Stimulated activated CD4-positive, alpha-beta T cell treated with anti-CD3 and anti-CD28 coated beads, Interleukin-2, amount 100 ng/mL, for 4 hours (primary cell): ENCODE measurements at places on chromosomes 11 and 22.

GRCh38 chr22:17131686-17132085 is 10.5 kb upstream of the TMEM121B start:
- no peak for DNase-seq

DNA sequence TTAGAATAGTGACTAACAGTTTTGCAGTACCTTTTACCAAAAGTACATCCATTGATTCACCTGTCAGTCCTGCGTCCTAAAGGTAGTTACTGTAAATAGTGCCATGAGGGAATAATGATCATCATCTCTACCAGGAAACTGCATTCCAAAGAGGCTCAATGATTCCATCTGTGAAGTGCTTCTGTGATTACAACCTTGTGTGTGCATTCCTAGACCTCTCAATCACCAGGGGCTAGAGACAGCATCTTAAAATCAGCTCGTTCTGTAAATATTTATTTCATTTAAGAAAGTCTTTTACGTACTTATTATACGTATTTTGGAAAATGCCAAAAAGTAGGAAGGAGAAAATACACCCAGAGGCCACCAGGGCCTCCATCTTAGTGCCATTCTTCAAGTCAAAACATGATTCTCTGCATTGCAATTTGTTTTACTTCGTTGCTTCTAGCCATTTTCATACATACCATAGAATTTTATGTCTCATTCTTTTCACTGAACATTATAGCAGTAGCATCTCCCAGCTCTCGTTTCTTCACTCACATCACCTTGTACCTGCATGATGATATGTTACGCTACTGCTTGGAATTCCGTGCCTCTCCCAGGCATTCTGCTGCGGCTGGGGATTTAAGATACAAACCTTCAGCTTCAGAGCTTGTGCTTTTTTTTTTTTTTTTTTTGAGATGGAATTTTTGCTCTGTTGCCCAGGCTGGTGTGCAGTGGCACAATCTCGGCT is 117.0 kb downstream of the SEZ6L start:
- no peak for DNase-seq

DNA sequence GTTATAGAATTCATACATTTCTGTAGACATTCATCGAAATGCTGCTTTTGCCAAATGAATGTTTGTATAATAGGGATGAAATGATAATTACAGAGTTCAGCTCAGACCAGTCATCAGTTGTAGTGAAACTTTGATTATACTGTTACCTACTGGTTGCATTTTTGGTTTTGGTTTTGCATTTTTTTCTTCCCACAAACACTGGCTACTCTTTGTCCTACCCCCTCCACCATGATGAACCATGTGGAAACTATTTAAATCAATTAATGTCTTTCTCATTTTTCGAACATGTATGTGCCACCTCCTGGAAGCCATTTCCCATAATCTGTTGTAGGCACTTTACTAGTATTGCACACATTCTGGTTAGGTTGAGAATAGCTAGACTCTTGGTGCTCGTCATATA is 75.3 kb upstream of the MTNR1B start:
- no peak for DNase-seq

DNA sequence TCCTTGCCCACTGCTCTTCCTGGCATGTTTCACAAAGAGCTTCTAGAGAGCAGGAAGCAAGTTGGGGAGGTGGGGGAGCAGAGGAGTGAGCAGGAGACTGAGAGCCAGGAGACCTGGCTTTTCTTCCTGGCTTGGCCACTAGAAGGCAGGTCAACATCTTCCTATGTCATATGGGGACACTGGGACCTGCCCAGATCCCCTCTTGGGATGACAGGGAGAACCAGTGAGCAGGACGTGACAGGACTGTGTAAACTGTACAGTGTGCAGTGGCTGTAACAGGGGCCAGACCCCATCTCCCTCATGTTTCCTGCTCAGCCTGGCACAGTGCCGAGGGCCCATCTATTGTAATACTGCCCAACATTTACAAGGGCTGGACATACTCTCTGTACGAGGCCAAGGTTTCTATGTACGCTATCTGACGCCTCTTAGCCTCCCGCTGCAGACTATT is 29.4 kb downstream of the GDPD5 start:
- DNase-seq = no peak

DNA sequence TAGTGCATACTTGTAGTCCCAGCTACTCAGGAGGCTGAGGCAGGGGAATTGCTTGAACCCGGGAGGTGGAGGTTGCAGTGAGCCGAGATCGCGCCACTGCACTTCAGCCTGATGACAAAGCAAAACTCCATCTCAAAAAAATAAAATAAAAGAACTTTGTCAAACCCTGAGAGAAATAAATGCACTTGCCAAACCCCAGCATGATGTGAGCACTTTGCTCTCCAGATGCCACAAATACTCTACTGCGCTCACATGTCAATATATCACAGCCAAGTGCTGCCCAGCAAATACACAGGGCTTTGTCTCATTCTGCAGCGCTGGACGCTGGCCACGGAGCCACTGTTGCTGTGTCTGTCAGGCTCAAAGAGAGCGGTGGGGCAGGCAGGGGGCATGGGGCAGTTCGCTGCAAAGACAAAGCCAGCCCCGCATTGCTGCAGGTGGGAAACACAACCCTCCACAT is 45.1 kb downstream of the AHNAK start:
- no peak for DNase-seq

- no peak for DNase-seq
Measured at GRCh38 chr11:2944530-2944929, 15.3 kb upstream of the PHLDA2 start.

- peak; percentile 31 for DNase-seq
Measured at GRCh38 chr22:24803064-24803542, 2.9 kb upstream of the SGSM1 start.

GRCh38 chr11:9250139-9250582 is 15.0 kb downstream of the DENND5A start:
- DNase-seq = no peak

- no peak for DNase-seq
Measured at GRCh38 chr11:108909041-108909440, 244.2 kb downstream of the DDX10 start.

GRCh38 chr11:109731451-109731850 is 309.5 kb downstream of the C11orf87 start:
- DNase-seq = no peak

DNA sequence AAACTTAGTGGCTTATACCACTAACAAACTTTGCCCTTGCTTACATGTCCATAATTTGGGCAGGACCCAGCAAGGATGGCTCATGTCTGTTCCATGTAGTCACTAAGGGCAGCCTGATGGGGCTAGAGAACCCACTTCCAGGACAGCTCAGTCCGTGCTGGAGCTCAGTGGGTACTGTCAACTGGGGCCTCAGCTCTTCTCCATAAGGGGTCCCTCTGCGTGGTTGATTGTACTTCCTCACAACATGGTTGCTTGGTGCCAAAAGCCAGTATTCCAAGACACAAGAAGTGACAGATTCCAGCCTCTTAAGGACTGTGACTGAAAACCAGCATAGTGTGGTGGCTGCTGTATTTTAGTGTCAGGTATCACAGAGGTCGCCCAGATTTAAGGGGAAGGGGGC is 675.2 kb downstream of the TBC1D22A start:
- no peak for DNase-seq

DNA sequence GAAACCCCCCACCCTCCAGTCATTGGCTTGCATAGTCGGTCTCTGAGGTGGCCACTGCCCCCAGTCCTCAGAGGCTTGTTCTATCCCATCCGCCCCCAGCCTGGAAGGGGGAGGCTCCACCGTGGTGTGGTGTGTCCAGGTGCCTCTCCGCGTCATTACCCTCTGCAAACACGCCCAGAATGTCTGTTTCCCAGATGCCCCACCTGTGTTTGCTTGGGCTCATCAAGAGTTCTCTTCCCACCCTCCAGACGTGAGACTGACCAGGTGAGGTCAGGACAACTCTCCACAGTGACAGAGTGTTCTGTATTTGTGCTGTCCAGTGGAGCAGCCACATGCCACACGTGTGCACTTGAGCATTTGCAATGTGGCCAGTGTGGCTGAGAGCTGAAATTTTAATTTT is 24.9 kb downstream of the LRRC10B start:
- DNase-seq = no peak

- no peak for DNase-seq
Measured at GRCh38 chr11:47448566-47449427, at the start of gene RAPSN. Gene RAPSN (minus strand): TSS chr11:47449136. CDS start chr11:47448964, 172 bp downstream.

DNA sequence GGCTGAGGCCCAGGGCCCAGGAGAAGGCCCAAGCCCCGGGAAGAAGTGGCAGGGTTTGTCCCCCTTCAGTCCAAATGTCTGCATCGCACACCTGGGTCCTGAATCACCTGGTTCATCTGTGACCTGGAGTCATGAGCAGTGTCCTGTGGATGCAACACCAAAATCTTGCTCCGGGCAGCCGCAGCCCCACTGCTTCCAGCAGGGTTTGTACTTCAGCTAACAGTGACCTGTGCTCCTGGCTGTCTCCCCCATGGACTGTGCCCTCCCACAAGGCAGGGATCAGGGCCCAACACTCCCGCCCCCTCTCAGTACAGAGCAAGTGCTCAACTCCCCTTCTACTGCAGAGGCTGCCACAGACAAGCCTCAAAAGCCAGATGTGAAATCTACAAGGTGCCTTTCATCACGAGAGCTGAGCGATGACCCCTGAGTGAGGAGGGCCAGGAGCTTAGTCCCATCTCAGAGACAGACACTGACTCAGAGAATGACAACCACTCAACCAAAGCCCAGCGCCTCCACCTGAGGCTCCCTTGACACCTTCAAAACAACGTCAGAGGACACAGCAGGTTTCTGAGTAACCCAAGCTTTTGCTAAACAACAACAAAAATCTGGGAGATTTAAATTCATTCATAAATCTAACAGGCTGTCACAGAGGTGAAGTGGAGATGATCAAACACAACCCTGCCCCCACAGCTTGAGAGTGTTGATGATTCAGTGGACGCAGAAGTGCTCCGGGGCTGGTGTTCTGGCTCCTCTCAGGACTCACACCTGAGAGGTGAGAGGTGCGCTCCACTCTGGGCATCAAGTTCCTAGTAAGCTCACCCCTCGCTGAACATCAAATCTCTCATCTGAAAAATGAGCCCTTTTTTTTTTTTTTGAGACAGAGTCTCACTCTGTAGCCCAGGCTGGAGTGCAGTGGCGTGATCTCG is 3.4 kb downstream of the KIAA0930 start:
- DNase-seq = no peak

GRCh38 chr11:93236741-93237675 is 39.2 kb upstream of the SLC36A4 start:
- DNase-seq = no peak

DNA sequence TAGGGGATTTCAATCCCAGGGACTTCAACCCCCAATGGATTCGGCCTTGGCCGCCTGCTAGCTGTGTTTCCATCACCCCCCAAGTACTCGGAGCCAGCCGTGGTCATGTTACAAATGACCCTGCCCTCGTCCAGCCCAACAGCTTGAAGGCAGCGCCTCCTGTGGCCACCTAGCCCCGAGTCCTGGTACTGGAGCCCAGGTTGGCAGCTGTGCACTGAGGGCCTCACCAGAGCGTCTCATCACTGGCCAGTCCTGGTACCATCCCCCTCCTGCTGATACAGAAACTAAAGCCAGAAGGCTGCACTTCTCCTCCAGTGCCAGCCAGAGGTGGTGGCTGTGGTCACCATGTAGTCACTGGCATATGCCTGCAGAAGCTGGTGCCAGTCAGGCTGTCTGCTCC is 44.9 kb upstream of the FADD start:
- DNase-seq = no peak

DNA sequence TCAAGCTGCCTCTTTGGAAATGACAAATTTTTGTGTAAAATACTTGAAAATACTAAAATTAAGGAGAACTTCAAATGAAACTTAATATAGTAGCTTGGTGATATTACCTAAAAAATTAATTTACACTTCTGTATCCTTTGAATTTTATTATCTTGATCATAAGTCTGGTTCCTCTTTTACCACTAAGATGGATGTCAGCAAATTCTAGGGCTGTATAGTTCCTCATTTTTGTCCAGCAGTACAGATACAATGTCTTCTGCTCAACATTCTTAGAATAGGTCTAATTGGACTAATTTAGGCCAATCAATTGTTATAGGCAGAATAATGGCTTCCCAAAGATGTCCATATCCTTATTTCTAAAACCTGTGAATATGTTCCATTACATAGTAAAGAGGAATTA is 1298.0 kb upstream of the RAG2 start:
- no peak for DNase-seq

DNA sequence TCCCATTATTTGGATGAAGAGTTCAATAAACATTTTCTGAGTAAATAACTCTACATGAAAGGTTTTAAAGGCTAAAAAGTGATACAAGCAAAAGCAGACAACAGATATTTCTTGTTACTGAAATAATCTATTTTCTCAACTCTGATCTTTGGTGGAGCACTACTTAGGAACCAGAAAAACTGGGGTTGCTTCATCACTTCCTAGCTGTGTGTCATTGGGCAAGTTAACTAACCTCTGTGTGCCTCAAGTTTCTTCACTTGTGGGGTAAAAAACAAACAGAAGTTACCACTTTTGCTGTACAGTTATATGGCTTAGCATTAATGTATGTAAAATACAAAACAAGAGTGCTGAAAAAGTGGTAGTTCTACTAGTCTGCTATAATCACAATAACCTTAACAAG is 5.6 kb downstream of the MAPK1 start:
- no peak for DNase-seq

DNA sequence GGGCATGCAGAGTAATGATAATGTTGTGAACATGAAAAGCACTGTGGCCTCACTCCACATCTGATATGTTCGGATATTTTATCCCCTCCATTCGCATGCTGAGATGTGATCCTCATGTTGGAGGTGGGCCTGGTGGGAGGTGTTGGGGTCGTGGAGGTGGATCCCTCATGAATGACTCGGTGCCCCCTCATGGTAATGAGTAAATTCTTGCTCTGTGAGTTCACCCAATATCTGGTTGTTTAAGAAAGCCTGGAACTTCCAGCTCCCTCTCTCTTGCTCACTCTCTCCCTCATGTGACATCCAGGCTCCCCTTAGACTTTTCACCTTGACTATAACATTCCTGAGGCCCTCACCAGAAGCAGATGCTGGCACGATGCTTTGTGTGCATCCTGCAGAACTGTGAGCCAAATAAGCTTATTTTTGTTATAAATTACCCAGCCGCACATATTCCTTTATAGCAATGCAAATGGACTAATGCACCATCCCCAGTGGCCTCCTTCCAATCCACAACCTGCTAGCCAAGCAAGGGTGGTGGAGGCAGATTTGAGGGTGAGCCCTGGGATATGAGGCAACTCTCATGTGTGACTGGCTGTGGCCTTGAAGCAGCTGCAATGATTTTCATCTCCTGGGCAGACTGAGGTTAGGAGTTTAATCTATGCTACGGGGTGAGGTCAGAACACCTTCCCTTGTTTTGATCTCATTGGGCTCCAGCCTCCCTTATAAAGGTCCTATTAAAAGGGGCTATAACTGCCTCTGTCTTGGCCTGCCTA is 276.5 kb downstream of the ETS1 start:
- DNase-seq = no peak

GRCh38 chr22:23893121-23893944 is 850 bp upstream of the MIF start:
- no peak for DNase-seq
